ENCODE measurements at places on chromosomes 12 and 14. TPM values are rescaled to one million over a fixed set of nuclear protein-coding genes. Genes with fewer than 3 reads are reported as not detected.

DNA sequence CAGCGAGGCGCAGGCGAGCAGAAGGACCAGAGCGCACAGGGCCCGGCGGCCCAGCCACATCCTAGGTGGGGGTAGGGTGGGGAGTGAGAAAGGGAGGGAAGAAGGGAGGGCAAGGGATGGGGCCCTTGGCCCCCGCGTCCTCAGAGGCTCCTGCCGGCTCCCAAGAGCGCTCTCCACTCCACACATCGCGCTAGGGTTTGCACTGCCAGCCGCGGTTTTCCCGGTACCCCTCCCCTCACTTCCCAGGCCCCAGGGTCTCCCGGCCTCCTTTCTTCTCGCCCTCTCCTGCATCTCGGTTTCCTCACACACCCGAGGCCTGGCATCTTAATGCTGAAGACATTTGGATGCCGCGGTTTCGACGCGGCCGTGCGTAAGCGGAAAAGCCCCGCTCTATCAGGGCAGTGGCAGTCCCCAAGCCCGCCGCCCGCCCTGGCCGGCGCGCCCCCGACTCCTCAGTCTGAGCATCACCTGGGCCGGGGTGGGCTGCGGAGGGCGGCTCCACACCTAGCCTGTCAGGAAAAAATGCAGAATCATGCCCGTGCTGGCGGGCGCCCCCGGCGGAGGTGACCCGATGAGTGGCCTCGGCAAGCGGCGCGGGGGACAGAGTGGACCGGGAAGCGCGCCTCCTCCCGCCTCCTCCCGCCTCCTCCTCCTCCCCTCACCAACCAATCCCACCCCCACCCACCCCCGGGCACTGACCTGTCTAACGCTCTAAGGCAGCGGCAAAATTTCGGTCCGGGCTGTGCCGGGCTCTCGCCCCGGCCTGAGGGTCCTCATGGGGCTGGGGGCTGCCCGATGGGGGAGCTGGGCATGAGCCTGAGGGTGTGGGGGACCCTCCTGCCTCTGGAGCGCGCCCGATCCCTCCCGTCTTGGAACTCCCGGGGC, 686 bp downstream of the B4GALNT1 start:
- no peak for DNase-seq

DNA sequence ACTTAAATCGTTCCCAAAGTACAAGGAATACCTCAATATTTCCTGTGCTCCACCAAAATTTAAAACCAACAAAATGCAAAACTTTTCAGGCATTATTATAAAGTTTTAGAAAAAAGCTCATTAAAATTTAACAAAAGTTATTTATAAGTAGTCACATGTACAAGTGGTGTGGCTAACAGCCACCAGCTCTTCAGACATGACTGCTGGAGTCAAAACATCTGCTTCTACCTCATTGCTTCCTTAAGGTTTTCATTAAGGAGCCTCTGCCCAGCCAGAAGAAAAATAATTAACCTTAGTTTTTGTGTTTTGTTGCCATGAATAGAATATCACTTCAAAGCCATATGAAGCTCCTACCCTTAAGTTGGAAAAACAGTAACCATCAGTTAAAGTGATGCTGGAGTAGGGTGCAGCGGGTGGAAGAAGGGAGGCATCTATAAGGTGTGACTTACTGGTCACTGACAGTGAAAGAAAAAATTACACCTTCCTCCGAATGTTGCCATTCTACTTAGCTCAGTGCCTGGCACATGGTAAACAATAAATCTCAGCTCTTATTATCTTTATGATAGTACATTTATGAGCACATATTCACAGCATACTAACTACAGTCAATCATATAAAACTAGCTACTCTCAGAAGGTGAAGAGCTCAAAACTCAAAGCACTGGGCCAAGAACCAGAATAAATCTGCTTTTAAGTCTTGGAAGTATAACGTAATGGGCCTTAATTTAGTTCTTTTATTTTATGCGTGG, 57.7 kb downstream of the GALC start:
- no peak for DNase-seq

Gene KRT71
- not detected for total RNA-seq

Gene DDIT3
- 84.7 TPM for total RNA-seq

Gene ALDH1L2
- 1.5 TPM for total RNA-seq

DNA sequence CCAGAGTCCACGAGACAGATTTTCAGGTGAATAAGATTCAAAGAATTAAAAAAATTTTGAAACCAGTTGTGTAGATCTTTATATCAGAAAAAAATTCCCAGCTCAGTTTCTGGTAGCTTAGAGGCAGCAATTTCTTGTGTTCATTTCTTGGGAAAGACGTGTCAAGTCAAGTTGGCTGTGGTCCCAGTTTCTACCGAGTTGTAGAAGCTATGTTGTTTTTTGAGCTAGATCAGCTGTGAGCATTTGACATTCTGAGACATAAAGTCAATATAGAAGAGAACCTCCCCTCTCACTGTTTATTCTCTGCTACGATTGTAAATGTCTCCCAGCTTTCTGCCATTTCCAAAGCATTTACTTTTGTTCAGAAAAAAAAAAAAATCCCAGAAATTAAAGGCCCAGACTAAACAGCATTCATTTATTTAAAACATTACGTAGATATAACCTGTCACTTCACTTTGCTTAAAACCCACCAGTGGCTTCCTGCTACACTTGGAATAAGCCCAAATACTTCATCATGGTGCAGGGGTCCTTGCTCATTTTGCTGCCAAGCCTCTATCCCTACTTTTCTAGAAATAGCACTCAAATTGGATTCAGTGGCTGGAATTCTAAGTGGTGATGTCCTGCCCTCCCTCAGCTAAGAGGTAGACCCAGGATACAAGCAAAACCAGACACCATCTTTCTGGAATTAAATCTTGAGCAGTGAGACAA, 20.6 kb upstream of the PYGL start:
- DNase-seq, result no peak

Gene BHLHE41
- 4.7 TPM for total RNA-seq

Gene RNASE7
- not detected for total RNA-seq

DNA sequence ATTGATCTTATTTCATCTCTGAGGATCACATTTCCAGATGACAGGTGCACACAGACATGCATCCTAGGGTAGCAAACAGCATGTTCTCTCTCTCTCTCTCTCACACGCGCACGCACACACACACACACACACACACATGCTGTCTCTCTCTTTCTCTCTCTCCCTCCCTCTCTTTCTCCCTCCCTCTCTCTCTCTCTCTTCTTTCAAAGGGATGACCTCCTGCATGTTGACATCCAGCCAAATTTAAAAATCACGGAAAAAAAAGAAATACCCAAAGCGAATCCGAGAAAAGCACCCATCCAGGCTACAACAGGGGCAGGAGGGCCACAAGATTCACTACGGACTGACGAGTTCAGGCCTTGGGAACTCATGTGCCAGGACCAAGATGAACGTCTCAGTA, 2.3 kb downstream of the KSR2 start:
- no peak for DNase-seq

- DNase-seq, result no peak
Observed at GRCh38 chr14:58479975-58480374, 52.5 kb downstream of the KIAA0586 start.

DNA sequence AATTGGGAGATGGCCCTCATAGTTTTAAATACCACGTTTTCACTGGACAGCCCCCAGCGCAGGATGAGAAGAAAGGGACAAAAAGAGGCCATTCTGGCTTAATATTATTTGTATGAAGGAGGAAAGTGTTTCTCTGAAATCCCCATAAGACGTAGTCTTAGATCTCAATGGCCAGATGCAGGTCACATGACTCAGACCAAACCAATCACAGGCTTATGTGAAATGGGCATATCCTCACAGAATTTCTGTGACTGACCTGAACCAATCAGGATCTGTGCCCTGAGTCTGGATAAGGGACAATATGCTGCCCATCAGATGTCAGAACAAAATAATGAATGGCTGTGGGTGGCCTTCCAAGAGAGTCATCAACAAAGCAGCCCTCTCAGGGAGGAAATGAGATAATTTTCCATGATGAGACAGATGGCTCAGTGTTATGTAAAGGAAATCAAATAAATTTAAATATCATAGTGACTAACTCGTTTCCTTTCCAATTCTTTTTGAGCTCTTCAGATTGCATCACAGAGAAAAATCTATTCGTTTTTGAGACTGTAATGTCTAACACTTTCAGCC, 1009.5 kb upstream of the TMEM132C start:
- DNase-seq, result no peak

- no peak for DNase-seq
Observed at GRCh38 chr12:128930606-128931005, 77.3 kb downstream of the GLT1D1 start.

DNA sequence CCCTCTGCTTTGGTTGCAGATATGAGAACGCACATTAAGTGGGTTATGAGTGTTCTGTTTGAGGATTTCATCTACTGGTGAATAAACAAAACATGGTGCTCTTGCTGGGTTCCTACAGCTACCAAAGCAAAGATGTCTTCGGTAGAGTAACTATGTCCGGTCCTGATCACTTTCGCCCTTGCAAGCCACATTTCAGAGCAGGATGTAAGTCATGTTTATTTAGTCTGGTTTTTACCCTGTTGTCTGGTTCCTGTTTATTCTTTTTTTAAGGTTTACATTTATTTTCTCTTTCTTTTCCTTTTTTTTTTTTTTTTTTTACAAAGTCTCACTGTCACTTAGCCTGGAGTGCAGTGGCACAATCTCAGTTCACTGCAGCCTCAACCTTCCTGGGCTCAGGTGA, 99.2 kb downstream of the VEZT start:
- no peak for DNase-seq

DNA sequence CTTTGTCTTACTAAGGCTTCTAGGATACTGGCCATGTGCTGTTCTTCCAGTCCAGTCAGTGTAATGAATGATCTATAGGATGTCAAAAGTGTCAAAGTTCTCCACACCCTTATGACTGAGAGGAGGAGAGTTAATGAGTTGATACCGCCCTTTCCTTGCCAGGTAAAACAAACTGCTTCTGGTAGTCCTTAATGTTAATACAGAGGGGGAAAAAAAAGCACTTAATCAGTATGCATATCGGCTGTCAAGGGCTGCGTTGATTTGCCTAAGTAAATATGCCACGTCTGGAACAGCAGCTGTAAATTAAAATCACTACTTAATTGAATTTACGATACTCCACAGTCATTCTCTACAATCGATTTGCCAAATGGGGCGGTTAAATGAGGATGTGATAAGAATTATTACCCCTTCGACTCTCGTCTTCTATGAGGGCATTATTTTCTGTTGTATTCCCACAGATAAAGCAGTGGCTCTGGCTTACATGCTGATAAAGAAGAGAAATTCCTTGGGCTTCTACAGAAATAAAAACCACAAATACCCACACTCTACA, 416.0 kb downstream of the KCNH5 start:
- DNase-seq, result no peak

GRCh38 chr14:81193924-81194633, 26.7 kb downstream of the GTF2A1 start:
- no peak for DNase-seq

GRCh38 chr12:50507930-50508329, 3.1 kb downstream of the DIP2B start:
- no peak for DNase-seq

DNA sequence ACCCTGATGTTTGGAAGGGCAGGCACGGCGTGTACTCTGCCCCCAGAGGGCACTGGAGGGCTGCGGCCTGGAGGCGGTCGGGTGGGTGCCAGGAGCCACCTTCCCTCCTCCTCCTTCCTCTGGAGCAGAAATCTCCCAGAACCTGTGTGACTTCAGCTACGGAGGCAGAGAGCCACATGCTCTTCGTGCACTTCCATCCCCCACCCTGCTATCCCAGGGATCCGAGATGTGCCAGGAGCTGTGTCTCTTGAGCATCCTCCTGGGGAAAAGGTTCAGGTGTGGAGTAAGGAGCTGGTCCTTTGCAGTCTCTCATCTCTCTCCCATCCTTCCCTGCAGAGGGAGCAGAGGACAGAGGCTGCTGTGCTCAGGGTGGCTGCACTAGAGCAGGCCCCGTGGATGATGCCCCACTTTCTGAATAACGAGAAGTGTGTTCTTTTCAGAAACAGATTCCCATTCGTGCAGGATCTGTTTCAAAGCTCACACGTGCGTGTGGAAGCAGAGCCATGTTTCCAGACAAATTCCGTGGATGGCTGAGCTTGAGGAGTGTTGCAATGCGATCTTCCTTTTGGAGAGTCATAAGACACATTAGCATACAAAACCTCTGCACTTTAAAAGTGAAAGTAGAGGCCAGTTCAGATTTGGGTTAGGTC, 162.9 kb downstream of the ADGRD1 start:
- DNase-seq, result no peak

Gene ETFBKMT
- total RNA-seq, result 1.7 TPM

DNA sequence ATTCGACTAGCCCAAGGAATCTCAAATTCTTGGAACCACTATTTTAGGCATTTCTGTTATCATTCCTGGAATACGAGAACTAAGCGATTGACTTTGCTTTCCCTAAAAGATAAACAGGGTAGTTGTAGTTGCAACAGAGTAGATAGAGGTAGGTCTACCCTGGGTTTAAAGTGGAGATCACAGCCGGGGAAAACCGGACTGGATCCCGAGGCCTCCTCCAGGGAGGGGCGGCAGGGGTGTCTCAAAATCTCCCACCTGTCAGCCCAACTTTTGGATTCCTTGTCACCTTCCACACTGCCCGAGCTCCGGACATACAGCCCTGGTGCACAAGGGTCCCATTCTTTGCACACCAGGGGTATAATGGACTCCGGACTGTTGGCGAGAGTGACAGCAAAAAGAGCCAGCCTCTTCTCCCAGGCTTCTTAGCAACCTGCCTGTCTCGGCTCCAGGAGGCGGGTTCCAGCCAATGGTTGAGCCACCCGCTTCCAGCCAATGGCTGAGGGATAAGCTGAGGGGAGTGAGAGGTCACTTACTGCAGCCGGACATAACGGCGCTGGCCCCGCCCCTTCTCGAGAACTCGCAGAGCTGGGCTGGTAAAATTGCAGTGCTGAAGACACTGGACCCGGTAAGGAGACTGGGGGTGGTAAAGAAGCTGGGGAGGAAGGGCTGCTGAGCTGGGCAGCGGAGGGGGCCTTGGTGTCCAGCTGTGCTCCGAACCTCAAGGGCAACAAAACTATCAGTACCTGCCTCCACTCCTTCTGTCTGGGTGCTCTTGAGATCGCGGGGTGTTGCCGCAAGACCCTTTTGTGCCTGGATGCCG, at the start of gene SUOX:
Gene SUOX (plus strand): TSS at position 562 of the 820 bp plus-strand sequence. CDS start 4,946 bp downstream, outside the sequence.
- peak; percentile 93 for DNase-seq

- DNase-seq, result peak; percentile 71
Observed at GRCh38 chr14:67934087-67934486, 114.5 kb downstream of the RAD51B start.

Gene CHGA
- not detected for total RNA-seq

DNA sequence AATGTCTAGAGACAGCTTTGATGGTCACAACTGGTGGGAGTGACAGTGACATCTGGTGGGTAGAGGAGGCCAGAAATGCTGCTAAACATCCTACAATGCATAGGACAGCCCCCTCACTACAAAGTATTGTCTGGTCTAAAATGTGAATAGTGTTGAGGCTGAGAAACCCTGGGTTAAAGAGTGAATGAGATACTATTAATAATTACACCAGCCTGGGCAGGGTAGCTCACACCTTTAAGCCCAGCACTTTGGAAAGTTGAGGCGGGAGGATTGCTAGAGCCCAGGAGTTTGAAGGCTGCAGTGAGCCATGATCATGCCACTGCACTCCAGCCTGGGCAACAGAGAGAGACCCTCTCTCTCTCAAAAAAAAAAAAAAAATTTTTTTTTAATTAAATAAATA, 11.1 kb downstream of the SVOP start:
- no peak for DNase-seq

- DNase-seq, result peak; percentile 77
Observed at GRCh38 chr12:13941258-13942249, 39.8 kb downstream of the GRIN2B start.

Gene KRT85
- total RNA-seq, result not detected

Gene SIX4
- 24.5 TPM for total RNA-seq
